Activated CD4-positive, alpha-beta T cell treated with anti-CD3 and anti-CD28 coated beads for 4 hours (primary cell): ENCODE measurements at places on chromosomes 5 and 9.

GRCh38 chr9:102862478-102862877 lies 132.7 kb upstream of the CYLC2 start:
- DNase-seq = no peak

GRCh38 chr9:126650404-126651341 lies 36.9 kb downstream of the LMX1B start:
- no peak for DNase-seq

GRCh38 chr9:110427497-110428104 lies 89.9 kb upstream of the TXNDC8 start:
- DNase-seq = no peak

DNA sequence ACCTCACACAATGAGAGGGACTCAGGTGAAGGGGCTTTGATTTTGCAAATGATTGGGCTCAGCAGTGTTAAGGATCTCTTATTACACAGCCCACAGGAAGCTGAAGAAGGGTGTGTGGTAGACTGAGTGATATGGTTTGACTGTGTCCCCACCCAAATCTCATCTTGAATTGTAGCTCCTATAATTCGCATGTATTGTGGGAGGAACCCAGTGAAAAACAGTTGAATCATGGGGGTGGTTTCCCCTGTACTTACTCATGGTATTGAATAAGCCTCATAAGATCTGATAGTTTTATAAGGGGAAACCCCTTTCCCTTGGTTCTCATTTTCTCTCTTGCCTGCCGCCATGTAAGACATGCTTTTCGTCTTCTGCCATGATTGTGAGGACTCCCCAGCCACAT lies 132.5 kb upstream of the FBXL7 start:
- no peak for DNase-seq

DNA sequence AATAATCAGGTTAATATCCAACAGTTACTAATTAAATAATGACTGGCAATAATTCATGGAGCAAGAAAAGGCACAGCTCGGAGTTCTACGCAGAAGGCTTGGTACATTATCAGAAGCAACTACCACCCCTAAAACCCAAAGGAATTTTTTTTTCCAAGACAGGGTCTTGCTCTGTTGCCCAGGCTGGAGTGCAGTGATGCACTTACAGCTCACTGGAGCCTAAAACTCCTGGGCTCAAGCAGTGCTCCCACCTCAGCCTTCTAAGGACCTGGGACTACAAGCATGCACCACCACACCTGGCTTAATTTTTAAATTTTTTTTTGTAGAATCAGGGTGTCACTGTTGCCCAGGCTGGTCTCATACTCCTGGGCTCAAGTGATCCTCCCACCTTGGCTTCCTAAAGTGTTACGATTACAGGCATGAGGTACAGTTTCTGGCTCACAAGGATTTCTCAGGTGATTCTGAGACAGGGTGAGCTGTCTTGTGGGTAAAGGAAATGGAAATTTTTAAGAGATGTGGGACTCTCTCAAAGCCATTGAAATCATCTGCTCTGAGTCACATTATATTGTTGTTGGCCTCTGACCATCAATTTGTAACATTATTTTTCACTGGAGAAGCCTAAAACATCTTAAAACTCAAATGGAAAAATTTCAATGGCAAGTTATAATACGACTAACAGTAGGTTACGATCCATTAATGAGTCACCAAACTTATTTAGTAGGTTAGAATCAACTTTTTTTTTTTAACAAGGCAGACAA lies 19.7 kb upstream of the HSDL2 start:
- no peak for DNase-seq

GRCh38 chr9:135504262-135505243 lies 4.1 kb downstream of the MRPS2 start:
- peak; percentile 60 for DNase-seq

DNA sequence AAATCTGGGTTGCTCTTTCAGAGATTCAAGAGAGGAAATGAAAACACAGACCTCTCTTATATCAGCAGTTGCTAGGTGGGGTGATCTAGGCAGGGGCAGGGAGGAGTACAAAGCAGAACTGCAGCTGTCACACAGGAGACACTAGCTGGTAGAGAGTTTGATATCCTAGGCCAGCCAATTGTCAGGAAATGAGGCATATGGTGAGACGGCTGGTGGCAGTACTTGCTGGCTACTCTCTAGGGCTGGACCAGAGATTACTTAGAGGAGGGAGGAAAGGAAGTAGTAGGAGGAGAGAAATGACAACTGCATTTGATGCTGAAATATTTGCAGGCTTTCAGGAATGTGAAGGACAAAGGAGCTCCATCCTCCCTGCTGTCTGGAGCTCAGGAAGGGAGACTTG lies 113.8 kb downstream of the TRIM32 start:
- no peak for DNase-seq

- DNase-seq = no peak
Observed at GRCh38 chr5:54404568-54404967, 50.9 kb upstream of the HSPB3 start.

GRCh38 chr9:127841087-127841835 lies 13.2 kb downstream of the ENG start:
- no peak for DNase-seq
